Activated gamma-delta T cell treated with Interleukin-2 at 50 U/mL for 16 hours (primary cell): ENCODE measurements at places on chromosomes 7 and 10.

DNA sequence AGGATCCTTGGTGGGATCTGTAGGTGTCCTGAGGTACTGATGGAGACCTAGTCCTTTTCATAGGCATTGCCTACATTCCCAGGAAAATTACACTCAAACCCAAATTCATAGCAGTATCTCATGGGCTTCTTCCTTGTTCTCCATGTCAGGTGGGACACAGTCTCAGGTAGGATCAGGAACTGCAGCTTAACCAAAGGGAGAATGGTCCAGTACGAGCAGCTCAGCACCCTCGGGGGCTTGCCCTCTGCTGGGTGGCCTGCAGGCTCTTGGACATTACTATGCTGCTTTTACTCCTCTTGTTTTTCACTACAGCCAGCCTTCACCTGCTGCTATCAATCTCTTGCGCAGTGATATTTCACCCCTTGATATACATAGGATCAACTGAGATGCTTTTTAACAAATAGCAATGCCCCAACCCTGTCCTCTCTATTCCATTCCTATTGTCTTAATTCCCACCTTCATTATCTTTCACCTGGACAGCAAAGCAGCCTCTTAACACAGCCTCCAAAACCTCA lies 28.6 kb downstream of the PLA2G12B start:
- no peak for DNase-seq

DNA sequence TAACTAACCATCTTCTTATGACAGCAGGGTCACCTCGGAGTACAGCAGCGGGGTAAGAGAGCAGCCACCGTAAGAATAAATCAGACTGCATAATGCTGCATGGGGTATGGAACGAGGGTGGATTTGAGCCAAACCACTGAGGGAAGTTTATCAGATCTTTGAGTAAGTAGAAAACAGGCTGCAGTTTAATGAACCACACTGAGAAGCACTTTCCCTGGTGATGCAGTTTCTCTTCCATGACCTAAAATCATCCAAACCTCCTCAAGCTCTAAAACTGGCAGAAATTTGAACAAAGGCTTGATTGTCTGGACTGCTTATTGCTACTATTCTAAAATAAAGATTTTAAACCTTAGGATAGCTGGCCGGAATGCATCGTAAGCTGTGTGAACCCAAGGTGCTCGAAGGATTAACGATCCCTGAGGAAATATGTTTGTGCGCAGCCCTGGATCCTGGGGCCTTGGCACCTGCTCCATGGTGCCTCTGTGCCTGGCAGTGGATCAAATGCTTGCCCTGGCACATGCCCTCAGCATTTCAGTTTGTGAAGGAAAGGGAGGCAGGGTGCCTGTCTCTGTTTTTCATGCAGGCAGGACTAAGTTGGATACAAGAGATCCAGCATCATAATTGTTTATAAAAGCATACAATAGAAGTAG lies 322.7 kb downstream of the LHFPL3 start:
- no peak for DNase-seq

GRCh38 chr10:43077421-43078171 lies 727 bp downstream of the RET start:
- no peak for DNase-seq

DNA sequence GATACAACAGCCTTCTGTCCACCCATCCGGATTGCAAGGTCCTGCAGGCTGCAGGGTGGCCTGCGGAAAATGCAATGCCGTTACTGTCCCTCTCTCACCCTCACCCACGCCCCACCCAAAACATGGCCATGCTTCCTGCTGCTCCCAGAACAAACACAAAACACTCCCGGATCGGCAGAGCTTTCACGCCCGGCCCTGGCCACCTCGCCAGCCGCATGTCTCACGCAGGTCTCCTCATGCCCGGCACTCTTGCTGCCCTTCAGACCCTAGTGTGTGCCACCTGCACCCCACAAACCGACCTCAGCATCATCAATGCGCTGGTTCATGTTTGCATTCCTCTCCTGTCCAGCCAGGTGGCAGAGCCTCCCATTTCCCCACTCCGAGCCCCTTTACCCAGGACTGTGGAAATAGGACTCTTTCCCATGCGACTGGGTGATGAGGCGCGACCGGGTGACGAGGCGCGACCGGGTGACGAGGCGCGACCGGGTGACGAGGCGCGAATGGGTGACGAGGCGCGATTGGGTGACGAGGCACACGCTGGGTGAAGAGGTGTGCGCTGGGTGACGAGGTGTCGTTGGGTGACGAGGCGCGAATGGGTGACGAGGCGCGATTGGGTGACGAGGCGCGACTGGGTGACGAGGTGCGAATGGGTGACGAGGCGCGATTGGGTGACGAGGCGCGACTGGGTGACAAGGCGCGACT lies 8.9 kb upstream of the NOM1 start:
- DNase-seq: no peak
